ENCODE measurements at places on chromosomes 1 and 21. TPM values are rescaled to one million over a fixed set of nuclear protein-coding genes. Genes with fewer than 3 reads are reported as not detected.

- peak; percentile 74 for DNase-seq
Observed at GRCh38 chr1:8154621-8155052, 128.5 kb upstream of the ERRFI1 start.

- DNase-seq: no peak
Observed at GRCh38 chr21:41600116-41600515, 92.2 kb upstream of the TMPRSS2 start.

- DNase-seq: no peak
Observed at GRCh38 chr1:14891991-14892390, 261.6 kb upstream of the TMEM51 start.

DNA sequence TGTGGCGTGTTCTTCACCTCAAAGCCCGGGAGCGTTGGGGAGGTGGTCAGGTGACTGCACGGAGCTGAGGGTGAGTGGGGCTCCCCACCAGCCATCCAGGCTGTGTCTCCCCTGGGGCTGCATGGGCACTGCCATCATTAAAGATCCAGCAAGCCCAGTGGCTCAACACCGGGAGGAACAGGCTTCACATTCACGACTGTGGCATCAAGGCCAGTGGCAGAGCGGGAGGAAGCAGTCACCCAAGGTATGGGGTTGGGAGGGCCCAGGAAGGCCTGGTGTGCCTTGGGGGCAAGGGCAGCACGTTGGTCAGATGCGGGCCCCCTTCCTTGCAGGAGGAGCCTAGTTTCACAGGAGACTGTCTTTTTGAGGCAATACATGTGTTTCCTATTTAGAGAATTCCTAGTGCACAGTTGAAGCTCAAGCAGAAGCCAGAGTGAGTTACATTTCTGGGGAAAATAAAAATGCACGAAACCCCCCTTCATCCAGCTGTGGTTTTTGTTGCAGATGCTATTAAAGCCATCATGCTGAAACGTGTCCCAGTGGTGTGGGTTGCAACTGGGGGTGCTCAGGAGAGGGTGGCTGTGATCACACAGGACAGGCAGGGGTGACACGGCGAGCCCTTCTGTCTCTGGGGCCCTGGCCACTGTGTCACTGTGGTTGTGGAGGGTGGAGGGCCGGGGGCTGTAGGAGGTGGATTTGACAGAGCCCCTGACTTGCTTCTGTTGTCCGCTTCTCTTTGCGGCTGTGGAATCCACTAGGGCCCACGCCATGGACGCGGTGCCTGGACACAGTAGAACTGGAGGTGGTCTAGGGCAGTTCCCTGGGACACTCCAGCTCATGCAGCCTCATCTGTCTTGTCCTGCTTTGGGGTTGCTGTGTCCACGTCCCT lies 34.1 kb downstream of the SNAP47 start:
- DNase-seq: no peak

DNA sequence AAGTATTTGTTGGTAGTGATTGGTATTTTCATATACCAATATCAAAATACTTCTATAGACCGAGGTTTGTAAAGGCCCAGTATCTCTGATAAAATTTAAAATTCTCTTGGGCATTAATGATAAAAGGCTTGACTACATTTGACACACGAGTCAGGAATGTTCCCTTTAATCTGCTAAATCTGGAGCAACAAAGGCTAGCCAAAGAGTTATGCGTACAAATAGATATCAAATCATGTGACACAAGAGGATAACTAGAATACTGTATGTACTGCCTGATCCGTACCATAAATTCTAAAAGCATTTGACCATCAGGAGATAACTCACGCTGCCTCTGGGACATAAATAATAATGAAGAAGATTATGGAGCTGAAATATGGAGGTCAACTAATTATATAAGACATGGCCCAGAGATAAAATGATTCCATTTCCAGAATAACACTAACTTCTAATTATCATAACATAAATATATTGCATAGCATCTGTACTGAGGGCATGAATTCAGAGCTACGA lies 64.2 kb upstream of the SH3GLB1 start:
- no peak for DNase-seq

GRCh38 chr1:15081102-15081501 lies 72.4 kb upstream of the TMEM51 start:
- DNase-seq: no peak

- no peak for DNase-seq
Observed at GRCh38 chr21:15370462-15370975, 305.7 kb upstream of the NRIP1 start.

DNA sequence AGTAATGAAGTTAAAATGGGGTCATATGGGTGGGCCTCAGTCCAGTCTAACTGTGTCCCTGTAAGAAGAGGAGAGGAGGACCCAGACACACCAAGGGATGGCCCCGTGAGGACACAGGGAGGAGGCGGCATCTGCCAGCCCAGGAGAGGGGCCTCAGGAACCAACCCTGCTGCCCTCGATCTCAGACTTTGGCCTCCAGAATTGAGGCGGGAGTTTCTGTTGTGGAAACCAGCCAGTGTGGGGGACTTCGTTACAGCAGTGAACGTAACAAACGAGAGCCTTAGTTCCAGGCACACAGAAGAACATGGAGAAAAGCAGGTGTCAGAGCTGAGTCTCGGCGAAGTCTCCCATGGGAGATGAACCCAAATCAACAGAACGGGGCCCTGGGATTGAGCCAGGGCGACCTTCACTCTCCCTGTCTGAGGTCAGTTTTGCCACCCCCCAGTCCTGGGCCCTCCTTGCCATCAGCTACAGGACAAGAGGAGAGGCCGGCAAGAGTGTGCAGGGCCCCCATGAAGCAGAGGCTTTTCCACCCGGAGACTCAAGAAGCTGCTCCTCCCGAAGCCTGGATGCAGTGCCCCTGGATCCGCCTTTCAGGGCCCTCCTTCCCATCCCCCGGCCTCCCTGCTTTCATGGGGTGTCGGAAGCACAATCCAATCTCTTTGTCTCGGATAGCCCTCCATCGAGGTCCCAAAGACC lies 36.6 kb downstream of the TFF3 start:
- DNase-seq: no peak

DNA sequence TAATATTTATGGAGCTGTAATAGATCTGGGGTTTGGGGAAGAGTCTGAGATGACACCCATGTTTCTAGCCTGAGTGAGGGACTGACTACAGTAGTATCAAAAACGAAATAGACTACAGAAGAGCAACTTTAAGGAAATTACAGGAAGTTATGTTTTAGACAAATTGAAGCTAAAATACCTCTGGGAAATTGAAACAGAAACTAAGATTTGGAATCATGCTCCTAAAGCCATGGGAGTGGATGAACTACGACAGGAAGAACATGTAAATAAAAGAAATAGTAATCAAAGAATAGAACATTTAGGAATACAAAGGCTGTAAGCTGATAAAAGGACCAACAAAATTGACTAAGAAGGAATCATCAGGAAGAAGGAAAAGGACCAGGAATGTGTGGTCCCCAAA lies 68.9 kb downstream of the KIAA0319L start:
- DNase-seq: no peak

DNA sequence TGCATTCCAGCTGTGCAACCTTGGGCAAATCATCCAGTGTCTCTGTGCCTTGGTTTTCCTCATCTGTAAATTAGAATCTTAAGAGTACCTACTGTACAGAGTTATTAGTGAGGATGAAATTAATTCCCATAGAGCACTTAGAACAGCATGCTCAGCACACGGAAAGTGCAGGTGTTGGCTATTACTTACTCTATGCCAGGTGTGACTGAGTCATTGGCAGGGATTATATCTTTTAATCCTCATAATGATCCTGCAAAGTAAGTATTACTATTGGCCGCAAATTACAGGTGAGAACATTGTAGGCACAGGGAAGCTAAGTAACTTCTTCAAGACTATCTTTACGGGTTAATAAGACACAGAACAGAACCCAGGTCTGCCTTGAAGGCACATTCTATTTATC lies 6.3 kb upstream of the UBE2U start:
- DNase-seq: no peak

DNA sequence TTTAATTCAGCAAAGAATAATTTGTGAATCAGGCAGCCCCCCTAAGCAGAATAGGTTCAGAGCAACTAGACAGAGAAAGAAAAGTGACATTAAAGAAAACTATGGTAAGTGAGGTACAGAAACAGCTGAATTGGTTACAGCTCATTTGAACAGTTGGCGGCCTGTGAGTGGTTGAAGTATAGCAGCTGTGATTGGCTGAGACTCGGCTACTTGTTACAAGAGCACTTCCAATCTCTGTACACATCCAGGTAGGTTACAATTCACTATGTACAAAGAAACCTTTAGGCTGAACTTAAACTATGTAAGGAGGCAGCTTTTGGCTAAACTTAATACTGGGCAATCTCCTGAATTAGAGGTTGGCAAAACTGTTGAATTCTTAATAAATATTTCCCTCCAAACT lies 171.1 kb upstream of the LHX8 start:
- DNase-seq: no peak

DNA sequence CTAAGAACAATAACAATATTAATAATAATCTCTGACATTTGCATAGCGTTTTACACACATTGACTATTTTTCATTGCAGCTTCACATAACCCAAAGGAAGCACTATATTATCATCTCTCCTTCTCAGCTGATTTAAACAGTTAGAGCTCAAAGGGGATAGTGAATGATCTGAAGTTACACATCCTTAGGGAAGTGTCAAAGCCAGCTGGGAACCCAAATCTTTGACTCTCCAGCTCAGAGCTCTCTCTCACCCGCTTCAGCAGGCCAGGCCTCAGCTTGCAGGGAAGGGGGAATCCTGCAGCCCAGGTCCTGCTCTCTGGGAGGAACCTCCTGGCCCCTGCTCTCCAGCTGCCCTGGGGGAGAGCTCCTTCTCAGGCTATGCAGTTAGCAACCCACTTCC lies 26.3 kb downstream of the PLEKHA6 start:
- no peak for DNase-seq

ADSS2 gene
- polyA plus RNA-seq: 42.4 TPM

OR2T33 gene
- polyA plus RNA-seq: not detected

FOXO6 gene
- polyA plus RNA-seq: 0.22 TPM

ENAH gene
- polyA plus RNA-seq: 172 TPM

DHDDS gene
- 27.3 TPM for polyA plus RNA-seq

HTR6 gene
- 0.21 TPM for polyA plus RNA-seq

SYNC gene
- polyA plus RNA-seq: 11.6 TPM
